ENCODE measurements at places on chromosomes 7 and 10.

GRCh38 chr10:350981-351501 lies 215.8 kb downstream of the ZMYND11 start:
- no peak for DNase-seq

DNA sequence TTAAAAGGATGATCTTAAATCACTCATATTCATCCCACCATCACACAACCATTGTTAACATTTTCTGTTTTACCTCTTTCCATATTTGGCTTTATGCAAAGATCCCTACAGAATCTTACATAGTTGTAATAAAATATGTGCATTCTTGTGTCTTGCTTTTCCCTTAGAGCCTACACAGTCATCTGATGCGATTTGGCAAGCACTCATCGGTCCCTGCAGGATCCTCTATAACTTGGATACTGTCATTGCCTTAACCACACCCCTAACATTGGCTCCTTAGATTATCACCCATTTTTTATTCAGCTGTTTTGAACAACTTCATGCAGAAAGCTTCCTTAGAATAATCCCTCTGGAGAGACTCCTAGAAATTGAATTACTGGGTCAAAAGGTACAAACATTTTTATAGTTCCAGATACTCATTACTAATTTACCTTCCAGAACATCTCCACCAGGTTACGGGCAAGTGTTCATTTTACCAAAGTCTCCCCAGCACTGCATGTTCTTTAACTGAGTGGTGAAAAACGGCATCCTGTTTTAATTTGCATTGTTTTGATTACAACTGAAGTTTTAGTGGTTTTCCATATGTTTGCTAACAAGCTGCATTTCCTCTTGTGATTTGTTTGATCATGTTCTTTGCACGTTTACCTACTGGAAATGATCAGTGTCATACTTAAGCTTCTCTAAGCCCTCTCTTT lies 268.3 kb downstream of the GRID1 start:
- no peak for DNase-seq

GRCh38 chr10:113985297-113985844 lies 58.3 kb upstream of the ADRB1 start:
- DNase-seq = no peak

DNA sequence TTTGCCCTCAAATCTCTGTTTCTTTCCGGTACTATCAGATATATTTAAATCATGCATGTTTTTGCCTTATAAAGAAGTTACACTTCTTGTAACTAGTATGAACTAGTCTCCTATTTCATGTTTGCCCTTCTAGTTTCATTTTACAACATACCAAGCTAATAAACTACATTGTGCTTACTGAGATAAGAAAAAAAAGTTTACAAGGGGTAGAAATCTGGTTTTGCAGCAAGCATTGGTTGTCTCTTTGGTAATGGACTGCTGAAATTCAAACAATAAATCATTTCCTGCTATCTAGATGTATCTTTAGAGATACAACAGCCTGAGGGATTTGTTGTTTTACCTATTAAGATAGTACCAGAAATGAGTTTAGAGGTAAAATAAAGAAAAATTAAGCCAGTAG lies 18.8 kb downstream of the PTTG1IP2 start:
- no peak for DNase-seq

DNA sequence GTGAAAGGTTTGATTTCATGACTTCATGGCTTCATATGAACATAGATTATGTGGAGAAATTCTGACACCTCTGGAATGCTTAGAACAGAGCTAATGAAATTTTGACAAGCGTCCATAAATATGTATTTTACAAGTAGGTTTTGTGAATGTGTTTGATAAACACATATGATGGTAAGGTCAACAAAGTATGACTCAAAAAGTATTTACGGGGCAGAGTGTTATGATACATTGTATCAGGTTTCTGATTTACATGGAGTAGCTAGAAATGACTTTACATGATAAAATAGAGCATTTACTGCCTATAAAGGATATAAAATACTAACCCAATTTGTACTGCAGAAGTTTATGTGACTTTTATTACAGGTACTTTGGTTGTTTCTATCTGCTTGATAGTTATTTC lies 206.3 kb downstream of the MDFIC start:
- DNase-seq = no peak

DNA sequence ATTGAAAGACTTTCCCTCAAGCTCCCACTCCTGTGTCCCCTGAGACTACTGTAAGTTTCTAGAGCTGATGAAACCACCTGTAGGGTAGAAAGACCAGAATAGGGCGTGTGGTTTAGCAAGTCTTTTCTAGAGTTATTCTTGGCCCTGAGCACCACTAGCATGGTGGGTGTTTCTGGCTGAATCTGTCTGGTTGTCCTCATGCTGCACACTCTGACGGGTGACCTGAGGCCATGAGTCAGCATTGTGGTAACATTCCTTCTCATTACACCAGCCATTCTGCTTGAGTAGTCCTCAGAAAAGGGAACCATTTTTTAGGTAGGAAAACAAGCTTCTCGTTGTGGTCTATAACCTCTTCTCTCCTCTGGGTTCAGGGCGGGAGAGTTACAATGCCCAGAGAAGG lies 250.3 kb downstream of the SNX13 start:
- DNase-seq = no peak

GRCh38 chr7:157224627-157225026 lies 85.9 kb downstream of the UBE3C start:
- DNase-seq = peak; percentile 65

DNA sequence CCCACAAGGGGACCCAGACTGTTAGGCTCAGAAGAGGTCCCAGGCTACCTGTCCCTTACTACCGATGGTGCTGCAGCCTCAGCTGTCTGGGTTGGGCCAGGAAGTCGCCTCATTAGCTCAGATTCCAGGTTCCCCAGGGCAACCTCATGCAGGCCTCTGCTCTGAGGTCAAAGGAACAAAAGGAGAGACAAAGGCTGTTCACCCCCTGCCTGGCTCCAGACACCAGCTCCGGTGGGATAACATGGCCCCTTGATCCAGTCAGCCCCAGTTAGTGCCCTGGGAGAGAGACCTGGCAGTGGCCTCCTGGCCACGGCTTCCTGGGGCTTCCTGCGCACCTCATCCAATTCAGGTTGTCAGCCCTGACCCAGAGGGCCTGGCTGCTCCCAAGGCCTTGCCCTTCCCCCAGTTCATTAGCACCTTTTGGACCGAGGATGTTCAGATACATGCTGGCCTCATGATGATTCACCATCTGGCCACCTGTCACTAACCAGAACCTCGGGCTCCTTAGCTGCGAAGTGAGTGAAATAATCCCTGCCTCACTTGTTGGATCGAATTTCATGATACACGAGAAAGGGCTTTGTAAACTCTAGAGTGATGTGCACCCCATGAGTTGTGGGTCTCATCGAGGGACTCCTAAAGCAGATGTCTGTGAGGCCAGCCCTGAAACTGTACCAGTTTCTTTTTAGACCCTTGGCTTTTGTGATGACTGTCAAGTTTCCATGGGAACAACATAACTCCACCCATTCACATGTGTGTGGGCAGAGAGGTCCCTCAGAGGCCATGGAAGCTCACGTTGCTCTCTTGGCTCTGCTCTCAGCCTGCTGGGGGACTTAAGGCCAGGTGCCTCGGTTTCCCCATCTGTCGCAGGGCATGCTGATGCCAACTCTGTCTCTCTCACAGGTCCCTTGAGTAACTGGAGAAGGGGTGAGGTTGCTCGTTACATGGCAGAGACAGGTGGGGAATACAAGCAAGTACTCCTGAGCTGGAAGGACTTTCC lies 79.5 kb upstream of the PCBD1 start:
- DNase-seq = no peak

DNA sequence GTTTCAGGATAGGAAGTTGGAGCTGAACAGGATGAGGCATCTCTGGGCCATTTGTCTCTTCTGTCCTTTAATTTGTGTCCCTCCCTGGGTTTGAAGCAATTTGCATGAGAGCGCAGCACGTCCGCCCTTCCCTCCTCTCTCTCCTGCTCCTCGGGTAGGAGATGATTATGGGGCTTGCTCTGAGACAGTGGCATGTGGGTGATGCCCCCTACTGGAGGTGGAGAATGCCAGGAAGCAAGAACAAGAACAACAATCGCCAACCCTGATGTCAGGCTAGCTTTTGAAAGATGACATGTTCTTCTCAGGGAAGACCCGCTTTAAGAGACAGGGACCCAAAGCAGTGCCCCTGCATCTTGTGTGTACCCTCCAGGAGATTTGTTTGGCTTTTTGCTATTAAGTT lies 63.9 kb upstream of the LOXL4 start:
- DNase-seq = no peak

GRCh38 chr10:30215141-30215540 lies 133.9 kb downstream of the MTPAP start:
- no peak for DNase-seq

- DNase-seq = no peak
These were observed 17.0 kb downstream of the FRMPD2 start for GRCh38 chr10:48257407-48257961.

DNA sequence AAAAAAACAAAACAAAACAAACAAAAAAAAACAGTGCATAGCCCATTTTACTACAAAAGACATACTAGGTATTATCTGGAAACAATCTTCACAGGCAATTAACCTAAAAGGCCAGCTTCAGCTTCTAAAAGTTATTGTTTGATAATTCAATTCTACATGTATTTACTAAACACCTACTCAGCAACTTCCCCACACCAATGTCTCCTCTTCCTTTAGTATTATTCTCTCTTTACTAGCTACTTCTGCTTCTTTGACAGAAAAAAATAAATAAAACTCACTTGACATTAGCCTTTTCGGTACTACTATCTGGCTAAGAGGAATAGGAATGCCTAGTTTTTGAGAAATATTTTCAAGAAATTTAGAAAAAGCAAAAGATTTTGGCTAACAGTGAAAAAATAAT lies 2.8 kb downstream of the TM9SF3 start:
- DNase-seq = no peak

DNA sequence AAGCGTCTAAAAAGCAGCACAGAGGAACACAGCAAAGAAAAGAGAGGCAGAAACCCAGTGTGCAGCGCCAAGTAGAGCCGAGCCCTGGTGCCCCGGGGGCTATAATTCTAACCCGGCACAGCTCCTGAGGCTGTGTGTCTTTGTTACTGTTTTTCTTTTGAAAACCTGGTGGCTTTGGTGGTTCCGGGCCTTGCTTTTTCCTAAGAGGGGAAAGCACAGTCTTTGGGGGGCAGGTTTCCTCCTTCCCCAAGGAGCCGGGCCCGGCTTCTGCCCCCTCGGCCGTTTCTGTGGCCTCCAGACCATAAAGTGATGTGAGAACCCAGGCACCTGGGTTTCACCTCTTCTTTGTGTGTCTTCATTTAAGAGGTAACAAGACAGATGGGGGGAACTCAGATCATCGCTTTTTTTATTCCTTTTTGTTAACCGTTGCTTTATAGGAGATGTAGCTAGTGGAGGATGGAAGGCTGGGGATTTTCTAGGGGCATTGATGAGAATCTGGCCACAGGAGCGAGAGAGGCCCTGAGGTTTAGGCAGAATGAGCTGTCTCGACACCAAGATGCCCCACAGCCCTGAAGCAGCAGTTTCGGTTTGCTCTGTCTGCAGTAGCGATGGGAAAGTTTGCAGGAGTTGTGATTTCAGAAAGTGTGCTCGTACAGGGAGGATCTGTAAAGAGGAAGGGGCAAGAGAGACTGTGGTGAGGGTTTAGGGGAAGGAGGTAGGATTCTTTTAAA lies 367.8 kb upstream of the GALNT17 start:
- DNase-seq = no peak

GRCh38 chr10:91159254-91159783 lies 61.1 kb upstream of the PCGF5 start:
- no peak for DNase-seq

DNA sequence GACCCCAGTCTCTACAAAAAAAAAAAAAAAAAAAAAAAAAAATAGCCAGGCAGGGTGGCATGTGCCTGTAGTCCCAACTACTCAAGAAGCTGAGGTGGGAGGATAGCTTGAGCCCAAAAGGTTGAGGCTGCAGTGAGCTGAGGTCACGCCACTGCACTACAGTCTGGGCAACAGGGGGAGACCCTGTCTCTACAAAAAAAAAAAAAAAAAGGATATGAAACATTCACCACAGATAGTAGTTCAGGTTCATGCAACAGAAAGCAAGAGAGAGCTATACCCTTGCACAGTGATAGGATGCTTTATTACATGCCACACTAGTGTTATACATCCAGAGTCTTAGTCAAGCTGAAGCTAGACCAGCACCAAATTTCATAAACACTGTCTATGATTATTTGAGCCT lies 148.4 kb upstream of the KAT6B start:
- DNase-seq = no peak

DNA sequence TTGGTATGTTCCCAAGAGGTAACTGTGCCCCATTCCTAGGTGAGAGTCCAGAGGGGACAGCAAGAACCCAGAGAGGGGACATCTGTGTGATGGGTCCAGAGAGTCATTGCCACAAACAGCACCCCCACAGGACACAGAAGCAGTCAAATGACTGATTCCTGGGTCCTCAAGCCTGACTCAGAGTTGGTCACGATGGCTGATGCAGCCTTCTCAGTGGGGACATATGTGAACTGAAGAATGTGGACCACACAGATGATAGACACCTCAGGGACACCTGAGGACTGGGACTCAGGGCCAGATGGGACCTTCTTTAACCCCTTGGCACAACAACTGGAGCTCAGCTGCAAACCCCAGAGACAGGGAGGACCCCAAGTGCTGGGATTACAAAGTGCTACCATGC lies 96.5 kb downstream of the STRA8 start:
- DNase-seq = no peak

GRCh38 chr10:5546891-5547680 lies 22.3 kb downstream of the CALML3 start:
- no peak for DNase-seq

- no peak for DNase-seq
These were observed 517.3 kb downstream of the PTPRN2 start for GRCh38 chr7:158070222-158070920.

GRCh38 chr7:130275826-130276297 lies 9.2 kb downstream of the CPA2 start:
- peak; percentile 39 for DNase-seq

DNA sequence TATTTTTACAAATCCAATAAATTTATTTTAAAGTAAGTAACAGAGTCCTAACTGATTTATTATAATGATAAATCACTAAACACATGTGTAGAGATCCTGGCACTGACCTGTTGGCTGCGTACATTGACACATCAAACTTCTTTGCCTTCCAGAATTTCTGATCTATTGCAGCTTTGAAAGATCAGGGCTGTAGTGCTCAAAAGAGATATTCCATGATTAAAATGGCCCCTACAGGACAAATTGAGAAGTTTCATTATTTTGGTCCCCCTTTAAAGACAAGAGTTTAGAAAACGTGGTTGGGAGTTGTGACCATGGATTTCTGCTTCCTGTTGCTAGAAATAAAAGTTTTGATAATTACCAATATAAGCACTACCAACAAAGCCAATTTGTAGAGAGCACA lies 87.7 kb upstream of the PDK4 start:
- peak; percentile 68 for DNase-seq

- no peak for DNase-seq
These were observed 99.4 kb upstream of the EFCAB10 start for GRCh38 chr7:105680505-105681187.

- peak; percentile 95 for DNase-seq
These were observed 14.4 kb downstream of the DENND2A start for GRCh38 chr7:140625908-140626868.
